ENCODE measurements at places on chromosomes 3 and 15.

- no peak for DNase-seq
These were observed 374.2 kb downstream of the PLCL2 start for GRCh38 chr3:17258823-17259436.

DNA sequence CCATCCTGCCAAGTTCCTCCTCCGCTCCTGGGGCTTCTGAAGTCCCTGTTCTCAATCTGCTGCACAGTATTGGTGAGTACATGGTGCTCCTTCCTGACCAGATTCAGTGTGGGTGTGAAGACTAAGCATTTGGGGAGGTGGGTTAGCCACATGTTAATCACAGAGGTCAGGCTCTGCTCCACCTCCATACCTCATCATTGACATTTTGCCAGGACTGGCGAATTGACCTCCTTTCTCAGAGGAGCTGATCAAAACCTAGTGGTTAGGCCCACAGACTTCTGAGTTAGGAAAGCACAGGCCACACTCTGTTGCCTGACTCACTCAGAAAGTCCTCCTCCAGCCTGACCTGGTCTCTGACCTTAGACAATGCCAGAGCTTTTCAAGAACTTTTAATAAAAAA lies 8.4 kb upstream of the RPS17 start:
- DNase-seq, result no peak

- no peak for DNase-seq
These were observed 940.9 kb downstream of the OTOL1 start for GRCh38 chr3:162437480-162437879.

DNA sequence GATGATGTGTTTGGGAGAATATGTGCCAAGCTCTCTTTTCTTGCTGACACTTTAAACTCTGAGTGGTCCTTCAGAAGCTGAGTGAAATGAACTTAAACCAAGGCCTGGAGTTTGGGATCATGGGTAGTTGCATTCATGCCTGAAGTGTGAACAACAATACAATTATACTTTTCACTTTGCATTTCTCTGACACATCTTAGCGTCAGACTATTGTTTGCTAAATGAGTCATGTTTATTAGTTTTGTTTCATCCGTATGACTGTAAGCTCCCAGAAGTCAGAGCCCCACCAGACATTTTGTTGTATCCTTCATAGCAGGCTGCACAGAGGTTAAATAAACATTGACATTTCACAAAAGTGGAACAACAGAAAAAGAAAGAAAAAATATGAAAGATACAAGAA lies 542.6 kb downstream of the TUSC7 start:
- DNase-seq, result no peak

DNA sequence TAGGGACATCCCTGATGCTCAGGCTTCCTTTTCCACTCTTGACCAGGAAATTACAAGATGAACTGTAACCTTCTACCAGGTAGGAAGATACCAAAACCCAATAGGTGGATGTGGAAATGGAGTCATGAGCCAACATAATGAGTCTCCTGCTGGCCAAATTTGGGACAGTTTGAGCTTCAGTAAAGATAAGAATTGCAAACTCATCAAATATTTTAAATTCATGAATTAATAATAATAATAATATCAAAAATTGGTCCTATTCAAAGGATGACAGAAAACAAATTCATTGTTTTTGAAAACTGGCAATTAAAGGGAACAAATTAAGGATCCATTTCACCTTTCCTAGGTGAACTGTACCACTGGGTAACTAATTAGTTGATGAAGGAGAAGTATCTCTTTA lies 309.7 kb downstream of the NEK10 start:
- DNase-seq, result no peak

DNA sequence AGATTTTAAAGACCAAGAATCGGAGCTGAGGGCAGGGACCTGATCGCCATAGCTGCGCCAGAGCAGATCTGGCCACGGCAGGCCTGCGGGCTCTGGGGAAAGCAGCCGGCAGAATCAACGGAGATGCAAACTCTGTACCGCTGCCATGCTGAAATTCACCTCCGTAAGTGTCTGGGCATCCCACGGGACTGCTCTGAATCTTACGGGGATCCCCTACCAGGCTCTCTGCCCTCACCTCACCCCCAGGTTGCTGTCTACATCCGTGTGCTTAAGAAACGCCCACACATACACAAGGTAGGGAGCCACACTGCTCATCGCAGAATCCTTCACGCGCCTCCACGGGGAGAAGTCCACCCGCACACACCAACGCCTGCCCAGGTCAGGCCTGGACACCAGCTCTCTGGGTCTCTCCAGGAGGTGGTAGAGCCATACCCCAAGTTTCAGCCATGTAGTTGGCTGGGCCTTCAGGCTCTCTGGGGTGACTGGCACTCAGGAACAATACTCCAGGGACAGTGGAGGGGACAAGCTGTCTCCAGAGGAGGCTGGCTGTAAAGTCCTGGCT lies 33.5 kb downstream of the FAM174B start:
- no peak for DNase-seq

DNA sequence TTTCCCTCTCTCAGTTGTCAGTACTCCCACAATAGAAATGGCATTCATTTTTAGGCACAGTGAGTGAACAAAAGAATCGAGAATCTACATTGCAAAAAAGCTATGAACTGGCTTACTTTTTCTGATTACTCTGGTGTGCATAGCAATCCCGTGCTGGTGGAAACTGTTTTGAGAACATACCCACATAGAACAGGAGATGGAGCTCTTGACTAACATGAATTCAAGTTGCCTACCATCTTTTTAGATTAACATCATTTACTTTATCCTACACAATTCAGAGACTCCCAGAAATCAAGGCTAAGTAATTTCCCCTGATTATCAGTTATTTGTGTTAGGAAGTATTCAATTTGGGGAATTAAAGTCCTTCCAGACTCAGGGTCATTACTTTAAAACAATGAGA lies 326.6 kb downstream of the ARPP21 start:
- no peak for DNase-seq

DNA sequence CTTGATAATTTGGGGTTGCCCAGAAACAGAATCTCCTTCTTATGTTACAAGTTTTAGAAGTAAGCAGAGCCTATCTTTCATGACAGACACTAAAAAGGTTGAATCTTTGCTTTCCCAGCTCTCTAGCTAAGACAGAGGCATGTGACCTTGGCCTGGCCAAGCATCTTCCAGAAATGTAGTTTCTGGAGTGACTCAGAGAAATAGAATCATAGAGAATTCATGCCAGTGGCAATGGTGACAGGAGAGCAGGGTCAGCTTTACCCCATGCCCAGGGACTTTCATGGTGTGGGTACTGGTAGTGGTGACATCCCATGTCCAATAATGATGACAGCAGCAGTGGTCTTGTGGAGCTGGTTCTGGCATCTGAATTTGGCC lies 4.0 kb upstream of the PARP6 start:
- no peak for DNase-seq

- DNase-seq, result no peak
These were observed 150.2 kb downstream of the KLF13 start for GRCh38 chr15:31476866-31477265.

DNA sequence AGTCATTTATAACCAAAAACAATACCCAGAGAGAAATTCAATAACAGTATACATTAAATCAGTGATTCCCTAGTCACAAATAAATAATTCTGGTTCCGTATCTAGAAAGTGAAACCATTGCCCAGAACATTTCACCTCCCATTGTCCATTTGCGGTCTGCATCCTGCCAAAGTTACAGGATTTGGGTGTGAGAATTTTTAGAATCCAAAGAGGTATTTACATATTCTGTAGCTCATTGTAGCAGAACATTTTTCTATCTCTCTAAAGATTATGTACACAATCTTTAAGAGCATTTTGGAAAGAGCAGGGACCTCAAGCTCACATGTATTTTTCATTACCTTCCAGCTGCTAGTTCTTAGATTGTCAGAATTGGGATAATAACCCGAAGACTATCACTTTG lies 261.6 kb downstream of the CHL1 start:
- no peak for DNase-seq

DNA sequence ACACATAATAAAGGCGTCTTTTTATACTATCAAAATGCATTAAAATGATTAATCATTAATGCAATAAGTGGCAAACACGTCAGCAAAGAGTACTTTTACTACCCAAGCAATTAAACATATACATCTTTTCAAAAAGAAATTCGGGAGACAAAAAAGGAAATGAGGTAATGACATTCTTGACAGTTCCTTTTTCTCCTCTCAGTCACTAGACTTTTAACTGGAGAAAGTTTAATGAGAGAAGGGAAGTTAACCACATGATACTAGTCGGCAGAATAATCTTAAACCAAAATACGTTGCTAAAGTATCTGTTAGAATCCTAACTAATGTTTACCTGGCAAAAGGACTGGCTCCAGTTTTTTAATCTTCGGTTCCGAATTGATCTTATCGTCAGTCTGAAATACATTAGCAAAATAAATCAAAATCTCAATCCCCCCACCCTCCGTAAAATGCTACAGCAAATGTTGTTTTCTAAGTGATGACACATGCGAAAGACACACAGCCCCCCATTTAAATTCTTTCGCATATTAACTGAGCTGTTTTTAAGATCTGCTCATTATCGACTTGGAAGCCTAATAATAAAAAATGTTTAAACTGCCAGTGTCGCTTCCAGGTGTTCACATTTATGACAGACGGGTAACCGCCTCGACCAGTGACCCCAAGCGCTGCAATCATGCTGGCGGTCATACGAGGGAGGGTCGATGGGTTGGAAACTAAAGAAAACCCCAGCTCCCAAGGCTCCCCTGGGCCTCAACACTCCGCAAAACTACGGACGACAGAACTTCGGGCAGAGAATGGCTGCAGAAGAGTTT lies 778 bp downstream of the MTMR10 start:
- no peak for DNase-seq

GRCh38 chr3:195098741-195099525 lies 172.0 kb downstream of the XXYLT1 start:
- no peak for DNase-seq

GRCh38 chr15:47184003-47184907 lies 533.0 kb upstream of the SEMA6D start:
- DNase-seq, result no peak

DNA sequence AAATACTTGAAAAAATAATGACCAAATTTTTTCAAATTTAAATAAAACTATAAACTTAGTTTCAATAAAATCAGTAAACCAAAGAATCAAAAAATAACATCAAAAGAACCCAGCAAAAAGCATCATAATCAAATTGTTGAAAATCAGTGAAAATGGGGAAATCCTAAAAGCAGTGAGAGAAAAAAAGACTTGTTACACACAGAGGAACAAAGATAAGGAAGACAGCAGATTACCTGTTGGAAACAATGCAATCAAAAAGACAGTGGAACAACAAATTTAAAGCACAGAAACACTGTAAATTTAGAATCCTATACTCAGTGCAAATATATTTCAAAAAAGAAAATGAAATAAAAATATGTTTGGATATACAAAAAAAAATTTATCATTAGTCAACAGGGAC lies 156.2 kb upstream of the LMCD1 start:
- DNase-seq, result no peak

DNA sequence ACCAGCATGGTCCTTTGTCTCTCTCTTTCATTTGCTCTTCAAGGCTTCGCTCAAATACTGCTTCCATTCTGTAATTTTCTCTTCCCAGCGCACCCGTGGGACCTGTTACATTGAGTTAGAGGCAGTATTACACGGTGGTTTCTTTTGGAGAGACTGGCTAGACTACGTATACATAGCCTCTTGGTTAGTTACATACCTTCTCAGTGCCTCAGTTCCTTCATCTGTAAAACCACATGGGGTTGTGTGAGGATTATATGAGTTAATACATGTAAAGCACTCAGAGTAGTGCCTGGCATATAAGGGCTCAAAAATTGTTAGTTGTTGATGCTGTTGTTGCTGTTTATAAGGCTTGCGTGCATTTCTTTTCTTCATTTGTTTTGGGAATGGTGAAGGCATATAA lies 33.8 kb downstream of the UBE2E2 start:
- DNase-seq, result no peak

- DNase-seq, result no peak
These were observed 289.7 kb upstream of the CHRM5 start for GRCh38 chr15:33678602-33679001.

DNA sequence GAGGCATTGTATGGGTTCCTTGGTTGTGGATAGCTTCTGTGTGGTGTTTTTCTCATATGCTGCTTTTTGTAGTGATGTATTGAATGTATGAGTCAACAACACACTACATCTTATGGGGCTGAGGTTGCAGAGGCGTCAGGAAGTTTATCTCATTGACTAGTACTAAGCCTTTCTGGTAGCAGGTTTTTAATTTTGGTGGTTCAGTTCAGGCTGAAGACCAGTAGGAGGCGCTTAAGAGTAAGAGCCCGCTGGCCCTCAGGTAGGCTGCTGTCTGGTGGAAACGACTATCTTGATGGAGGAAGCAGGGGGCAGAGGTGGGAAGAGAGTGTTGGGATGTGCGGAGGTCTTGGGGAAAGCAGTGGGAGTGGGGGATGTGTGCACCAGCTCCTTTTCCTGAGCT lies 62.4 kb downstream of the RTP4 start:
- DNase-seq, result no peak

DNA sequence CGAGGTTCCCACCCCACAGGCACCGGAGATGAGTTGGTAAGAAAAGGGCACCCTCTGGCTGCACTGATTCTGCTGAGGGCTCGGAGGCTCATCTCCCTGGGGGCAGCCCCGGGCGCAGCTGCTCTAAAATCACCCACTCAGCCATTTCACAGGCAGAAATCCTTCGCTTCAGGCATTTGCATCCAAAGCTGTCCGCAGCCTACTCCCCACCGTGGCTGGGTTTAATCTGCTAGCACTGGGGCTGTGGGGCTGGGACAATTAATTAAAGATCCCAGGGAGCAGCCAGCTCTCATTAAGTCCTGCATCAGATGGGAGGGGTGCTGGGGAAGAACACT lies 104.3 kb upstream of the PRR20G start:
- DNase-seq, result no peak

GRCh38 chr3:118000219-118000618 lies 1034.4 kb downstream of the IGSF11 start:
- DNase-seq, result no peak

GRCh38 chr3:112617285-112617684 lies 23.7 kb downstream of the CCDC80 start:
- no peak for DNase-seq

DNA sequence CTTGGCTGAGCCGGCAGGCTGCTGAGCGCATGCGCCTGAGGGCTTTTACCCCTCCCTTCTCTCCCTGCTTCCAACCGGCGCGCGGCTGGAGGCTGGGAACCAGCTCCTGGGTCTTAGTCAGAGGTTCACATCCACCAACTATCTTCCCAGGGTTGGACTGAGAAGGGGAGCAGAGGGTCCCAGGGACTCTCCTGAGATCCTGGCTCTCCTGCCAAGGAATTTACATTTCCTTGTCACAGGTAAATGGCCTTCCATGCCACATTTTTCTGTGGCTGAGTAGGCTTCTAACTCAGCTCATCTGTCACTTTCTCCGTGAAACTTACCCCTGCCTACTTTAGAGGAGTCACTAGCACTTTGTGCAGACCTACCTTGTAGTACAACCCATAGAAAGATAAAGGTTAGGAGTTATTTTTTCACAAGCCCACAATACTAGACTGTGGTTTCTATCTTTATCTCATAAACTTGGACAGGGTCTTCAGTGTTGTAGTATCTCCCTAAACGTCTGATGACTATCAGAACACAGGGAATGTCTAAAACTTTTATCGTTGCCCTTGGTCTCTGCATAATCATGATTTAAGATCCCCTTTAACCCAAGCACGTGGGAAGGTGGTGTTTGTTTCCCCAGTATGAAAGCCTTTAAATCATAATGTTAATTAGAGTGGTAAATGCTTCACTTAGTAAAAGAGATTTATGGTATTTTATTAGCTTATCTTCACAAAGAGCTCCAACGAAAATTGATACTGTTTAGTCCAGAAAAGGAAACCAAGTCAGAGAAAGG lies 638 bp upstream of the TBC1D5 start:
- DNase-seq, result no peak

GRCh38 chr3:69842789-69843188 lies 103.5 kb downstream of the MITF start:
- DNase-seq, result no peak
